ENCODE measurements at places on chromosomes 3 and 15.

DNA sequence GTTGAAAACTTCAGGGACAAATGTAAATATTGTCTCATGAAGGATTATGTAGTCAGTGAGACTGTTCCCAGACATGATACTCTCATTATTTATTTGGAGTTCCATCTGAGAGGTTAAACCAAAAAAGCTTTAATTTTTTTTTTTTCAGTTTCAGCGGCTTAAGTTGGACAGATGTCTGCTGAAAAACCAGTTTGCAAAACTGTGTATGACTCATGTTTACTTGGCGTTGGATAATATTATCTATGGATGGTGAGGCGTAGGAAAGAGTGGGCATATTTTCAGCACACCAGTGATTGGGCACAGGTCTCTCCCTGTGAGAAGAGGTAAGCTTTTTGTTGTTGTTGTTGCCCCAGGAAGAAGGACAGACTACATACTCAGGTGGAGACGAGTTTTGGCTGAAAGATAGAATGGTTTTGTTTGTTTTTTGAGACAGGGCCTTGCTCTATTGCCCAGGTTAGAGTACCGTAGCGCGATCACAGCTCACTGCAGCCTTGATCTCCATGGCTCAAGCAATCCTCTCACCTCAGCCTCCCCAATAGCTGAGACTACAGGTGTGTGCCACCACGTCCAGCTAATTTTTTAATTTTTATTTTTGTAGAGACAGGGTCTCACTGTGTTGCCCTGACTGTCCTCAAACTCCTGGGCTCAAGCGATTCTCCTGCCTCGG, 16.4 kb upstream of the ANXA2 start:
- DNase-seq = no peak

DNA sequence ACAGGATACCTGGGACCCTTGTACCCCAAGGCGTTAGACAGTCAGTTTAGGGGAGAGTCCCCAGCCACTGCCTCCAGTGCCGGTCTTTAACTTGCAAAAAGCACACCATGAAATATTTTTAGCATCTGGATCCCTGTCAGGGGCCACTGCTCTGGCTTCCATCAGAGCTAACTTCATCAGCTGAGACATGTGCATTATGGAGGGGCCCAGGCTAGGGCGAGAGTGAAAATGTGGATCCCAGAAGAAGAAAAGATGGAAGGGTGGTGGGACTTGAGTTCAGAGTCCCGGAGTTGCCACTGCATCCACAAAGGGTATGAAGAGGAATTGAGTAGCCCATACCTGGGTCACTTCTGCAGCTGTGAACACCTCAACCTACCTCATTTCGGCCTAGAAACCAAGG, 23.5 kb upstream of the SPATA12 start:
- DNase-seq = no peak

DNA sequence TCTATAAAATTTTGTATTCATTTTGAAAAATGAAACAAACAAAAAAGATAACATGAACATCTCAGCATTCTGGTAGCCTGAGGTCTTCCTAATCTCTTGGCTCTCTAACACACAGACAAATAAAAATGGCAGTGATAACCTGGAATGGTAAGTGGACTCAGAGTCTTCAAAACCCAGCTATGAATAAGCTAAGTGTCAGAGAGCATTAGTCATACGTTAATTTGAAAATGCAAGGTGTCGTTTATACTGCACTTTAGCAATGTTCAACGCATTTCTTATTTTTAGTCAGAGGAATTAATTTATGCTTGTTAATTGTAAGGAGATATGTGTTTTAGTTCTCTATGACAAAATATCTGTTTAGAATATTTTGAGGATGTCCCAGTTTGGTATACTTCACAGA, 294.3 kb downstream of the NEK10 start:
- DNase-seq = no peak

- no peak for DNase-seq
These were observed 102.6 kb upstream of the IL12A start for GRCh38 chr3:159886050-159886449.

DNA sequence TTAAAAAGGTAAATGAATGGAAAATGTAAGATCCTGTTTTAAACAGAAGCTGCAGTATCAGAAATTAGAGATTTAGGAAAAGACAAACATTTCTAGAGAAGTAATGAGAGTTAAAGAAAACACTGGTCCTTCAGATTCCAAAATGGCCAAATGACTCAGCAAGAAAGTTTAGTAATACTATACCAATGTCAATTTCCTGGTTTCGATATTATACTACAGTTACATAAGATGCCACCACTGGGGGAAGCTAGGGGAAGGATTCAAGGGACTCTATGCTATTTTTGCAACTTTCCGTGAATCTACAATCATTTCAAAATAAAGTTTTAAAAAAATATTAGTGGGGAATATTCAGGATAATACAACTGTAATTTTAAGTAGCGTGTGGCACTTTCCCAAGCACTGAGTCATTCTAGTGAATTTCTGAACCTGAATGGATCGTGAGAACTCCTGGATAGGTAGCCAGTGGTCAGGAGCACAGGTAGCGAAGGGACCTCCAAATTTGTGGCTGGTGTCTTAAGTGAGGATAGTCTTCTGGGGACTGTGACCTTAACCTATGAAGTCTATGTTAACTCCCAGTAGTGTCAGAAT, 37.6 kb downstream of the TMCC1 start:
- DNase-seq = peak; percentile 24

- DNase-seq = peak; percentile 9
These were observed at the start of gene PRTG for GRCh38 chr15:55742927-55743728. PRTG (minus strand) TSS chr15:55743152; CDS start chr15:55742931, 221 bp downstream.

DNA sequence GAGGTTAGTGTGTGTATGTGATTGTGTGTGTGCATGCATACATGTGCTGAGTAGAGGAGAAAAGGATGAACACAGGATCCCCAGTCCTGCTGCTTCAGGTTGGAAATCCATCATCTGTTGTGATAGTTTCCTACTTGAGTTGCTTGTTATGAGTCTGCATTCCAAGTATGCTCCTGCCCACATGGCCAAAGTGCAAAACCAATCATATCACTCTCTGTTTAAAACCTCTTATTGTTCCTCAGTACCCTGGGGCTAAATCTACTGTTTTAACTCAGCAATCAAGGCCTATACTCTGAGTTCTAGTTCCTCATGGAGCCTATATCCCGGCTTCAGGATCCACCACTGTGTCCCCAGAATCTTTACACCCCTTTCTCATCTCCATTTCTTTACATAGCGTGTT, 139.9 kb upstream of the TLE3 start:
- no peak for DNase-seq

GRCh38 chr15:50328116-50328515, 26.9 kb downstream of the GABPB1 start:
- DNase-seq = no peak

DNA sequence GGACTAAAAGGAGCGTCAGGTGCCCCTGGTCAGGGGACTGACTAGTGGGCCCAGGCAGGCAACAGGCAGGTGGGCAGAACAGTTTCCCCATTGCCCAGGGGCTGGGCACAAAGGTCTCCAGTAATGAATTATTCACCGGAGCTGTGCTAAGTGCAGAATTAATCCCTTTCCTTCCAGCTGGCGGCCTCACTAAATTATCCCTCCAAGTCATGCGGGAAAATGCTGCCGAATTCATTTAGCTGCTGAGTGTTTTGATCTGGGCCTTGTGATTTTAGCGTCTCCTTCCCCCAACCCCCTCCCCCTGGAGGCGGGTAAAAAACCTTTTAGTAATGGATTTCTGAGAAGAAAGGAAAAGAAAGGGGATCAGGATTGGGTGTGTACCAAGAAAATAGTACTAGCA, 47.2 kb downstream of the CCDC33 start:
- no peak for DNase-seq

DNA sequence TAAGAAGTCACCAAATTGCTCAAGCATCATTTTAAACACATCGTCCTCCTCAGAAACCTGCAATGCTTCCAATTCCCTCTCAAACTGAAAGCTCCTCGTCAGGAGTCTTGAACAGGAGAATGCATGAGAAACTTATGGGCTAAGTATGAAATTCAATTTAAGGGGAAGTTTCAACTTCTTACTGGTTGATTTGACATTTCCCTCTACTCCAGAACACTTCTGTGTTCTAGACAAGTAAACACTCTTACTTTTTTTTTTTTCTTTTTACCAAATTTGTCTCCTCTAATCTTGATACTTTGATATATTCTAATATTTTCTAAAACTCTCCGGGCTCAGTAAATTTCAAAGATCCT, 181.7 kb downstream of the RSL24D1 start:
- DNase-seq = no peak

DNA sequence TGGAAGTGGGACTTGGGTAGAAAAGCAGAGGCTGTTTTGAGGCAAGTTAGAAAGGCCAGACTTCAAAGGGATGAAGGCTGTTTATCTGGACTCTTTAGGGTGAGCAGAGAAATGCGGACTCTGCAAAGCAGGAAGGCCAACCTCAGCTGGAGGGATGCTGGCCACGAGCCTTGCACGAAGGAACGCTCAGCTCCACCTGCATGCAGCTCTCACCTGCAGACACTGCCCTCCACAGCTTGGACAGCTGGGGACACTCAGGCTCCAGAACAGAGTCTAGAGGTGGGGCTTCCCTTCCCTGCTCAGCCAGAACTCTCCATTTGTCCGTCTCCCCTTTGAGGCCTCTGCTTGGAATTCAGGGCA, 229.7 kb downstream of the ADAMTS17 start:
- no peak for DNase-seq
